ENCODE measurements at places on chromosomes 13 and 19. TPM values are rescaled to one million over a fixed set of nuclear protein-coding genes. Genes with fewer than 3 reads are reported as not detected.

LYPD5 gene
- total RNA-seq = 48.5 TPM

MISP gene
- total RNA-seq = 0.60 TPM

KLK12 gene
- not detected for total RNA-seq

CYP2B6 gene
- total RNA-seq = 4.2 TPM

ZNF429 gene
- total RNA-seq = 16.7 TPM

C13orf46 gene
- 1.4 TPM for total RNA-seq

ANKLE1 gene
- total RNA-seq = 0.30 TPM

ZNF160 gene
- 31.7 TPM for total RNA-seq

SLC5A5 gene
- total RNA-seq = not detected

CLEC11A gene
- 14.1 TPM for total RNA-seq

RASIP1 gene
- total RNA-seq = 16.1 TPM

KDELR1 gene
- total RNA-seq = 77.3 TPM

SPATA13 gene
- total RNA-seq = 26.5 TPM

SPPL2B gene
- total RNA-seq = 49.6 TPM

SLC7A10 gene
- total RNA-seq = 0.38 TPM

SIGLECL1 gene
- not detected for total RNA-seq

PSG3 gene
- not detected for total RNA-seq

DZIP1 gene
- 4.2 TPM for total RNA-seq

CEACAM5 gene
- 19.6 TPM for total RNA-seq

CABP5 gene
- total RNA-seq = not detected

SYDE1 gene
- total RNA-seq = 6.2 TPM

TNFSF9 gene
- 1.9 TPM for total RNA-seq

C19orf47 gene
- total RNA-seq = 14.8 TPM

CD320 gene
- total RNA-seq = 21.2 TPM

AZU1 gene
- not detected for total RNA-seq

LRG1 gene
- 8.0 TPM for total RNA-seq

KLF1 gene
- not detected for total RNA-seq

LRFN3 gene
- 10.9 TPM for total RNA-seq

CLEC17A gene
- total RNA-seq = not detected

SGCG gene
- total RNA-seq = 0.85 TPM

PABPC3 gene
- 0.29 TPM for total RNA-seq

CNMD gene
- total RNA-seq = not detected

CDC42EP5 gene
- 9.4 TPM for total RNA-seq

FUT6 gene
- 0.25 TPM for total RNA-seq

ZNF829 gene
- 5.4 TPM for total RNA-seq

CD209 gene
- 0.32 TPM for total RNA-seq
